ENCODE measurements at places on chromosomes 16 and 17.

GRCh38 chr17:28759256-28759865, 15.6 kb downstream of the TRAF4 start:
- no peak for DNase-seq

- peak; percentile 40 for DNase-seq
These were observed 769 bp downstream of the CD19 start for GRCh38 chr16:28932339-28933141.

- no peak for DNase-seq
These were observed 98.9 kb upstream of the CDC42EP4 start for GRCh38 chr17:73410586-73411312.

- no peak for DNase-seq
These were observed 14.8 kb downstream of the PSMD3 start for GRCh38 chr17:39995438-39995837.

GRCh38 chr16:69762814-69763598, 874 bp downstream of the WWP2 start:
- DNase-seq: peak; percentile 66

- peak; percentile 97 for DNase-seq
These were observed 143.0 kb upstream of the NOL11 start for GRCh38 chr17:67574658-67575293.

DNA sequence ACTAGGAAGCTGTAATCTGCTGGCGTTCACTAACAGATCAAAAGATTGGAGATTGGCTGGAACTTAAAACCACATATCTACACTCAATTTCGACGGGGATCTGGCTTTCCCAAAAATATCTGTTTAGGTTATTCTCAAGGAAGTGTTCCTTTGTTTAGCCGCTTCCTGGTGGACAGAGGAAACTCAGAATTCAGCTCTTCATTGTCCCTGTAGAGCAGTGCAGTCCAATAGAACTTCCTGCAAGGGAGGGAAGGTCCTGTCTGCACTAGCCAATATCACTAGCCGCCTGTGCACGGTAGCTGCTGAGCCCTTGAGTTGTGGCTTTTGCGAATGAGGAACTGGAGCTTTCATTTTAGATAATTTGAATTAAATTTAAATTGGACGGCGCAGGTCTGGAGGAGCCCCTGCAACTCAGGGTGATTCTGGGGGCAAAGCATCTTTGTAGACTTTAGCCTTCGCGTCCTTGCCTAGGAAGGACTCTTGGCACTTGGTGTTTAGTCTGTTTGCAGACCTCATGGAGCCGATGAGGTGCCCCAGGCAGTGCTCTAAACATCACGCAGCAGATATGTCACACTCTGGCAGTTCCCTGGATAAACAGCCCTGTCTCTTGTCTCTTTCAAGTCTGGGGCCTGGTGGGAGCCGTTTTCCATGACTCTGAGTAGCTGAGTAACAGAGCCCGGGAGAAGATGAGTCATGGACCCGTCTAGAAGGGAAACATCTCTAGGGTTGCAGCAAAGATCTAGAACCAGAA, 122.2 kb downstream of the CCDC182 start:
- peak; percentile 72 for DNase-seq

DNA sequence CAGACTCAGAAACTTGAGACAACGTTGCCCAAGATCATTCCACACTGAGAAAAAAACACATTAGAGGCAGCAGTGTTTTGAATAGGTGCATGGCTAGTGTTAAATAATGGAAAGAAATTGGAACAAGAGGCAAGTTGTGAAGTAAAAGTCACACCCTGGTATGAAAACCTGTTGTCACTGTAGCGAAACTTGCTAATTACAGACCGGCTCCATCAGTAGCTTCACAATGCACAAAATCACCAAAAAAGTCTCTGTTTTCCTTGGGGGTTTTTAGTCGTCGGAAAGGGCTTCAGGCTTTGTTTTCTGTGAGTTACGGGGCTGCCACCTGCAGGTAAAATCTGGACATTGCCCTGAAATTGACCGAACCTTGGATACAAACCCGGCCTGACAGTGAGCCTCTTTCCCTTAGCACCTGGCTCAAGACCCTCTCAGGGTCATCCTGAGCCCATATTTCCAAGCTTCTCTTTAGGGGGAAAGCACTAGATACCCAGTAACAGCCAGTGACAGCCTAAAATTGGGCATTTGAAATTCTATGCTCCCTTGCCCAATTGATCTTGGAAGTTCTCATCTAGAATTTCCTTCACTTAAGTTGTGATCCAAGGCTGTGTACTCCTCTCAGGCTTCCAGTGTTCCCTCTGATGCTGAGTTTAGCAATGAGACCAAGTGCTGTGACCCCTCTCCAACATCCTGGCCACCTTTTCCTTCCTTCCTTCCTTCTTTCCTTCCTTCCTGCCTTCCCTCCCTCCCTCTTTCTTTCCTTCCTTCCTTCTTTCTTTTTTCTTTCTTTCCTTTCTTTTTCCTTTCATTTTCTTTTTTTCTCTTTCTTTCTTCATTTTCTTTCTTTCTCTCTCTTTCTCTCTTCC, 7.2 kb upstream of the GRB2 start:
- peak; percentile 90 for DNase-seq

GRCh38 chr16:81671738-81672597, 107.1 kb upstream of the PLCG2 start:
- DNase-seq: no peak

DNA sequence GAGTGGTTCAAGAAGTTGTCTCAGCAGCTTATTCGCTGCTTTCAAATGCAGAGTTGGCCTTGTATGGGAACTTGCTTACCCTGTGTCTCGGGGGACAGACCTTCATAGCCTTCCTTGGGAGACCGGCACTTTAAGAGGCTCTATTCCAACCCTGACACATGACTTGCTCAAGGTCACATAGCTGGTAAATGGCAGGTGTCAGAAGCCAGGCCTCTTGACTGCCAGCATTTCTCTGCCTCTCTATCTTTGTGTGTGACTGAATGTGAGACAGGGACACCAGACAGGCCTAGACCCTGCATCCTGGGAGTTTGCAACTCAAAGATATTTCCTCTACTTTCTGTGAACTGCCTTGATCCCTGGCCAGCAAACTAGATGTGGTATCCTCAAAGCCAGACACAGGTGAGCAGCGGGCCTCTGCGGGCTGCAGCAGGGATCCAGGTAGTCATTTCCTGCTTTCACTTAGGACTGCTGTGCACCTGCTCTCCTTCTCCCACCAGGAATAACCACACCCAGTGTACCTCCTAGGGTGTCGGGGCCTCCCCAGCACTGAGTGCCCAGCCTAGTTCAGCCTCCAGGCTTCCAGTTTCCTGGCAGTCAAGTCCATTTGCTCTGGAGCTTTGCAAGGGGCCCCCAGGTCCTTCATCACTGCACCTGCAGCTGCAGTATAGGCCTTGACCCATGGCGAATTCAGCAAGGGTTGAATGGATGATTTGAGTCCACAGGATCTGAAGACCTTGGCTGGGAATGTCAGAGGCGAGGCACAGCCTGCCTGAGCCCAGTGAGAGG, 116.6 kb upstream of the TNRC6C start:
- DNase-seq: no peak

- DNase-seq: peak; percentile 34
These were observed 4.1 kb upstream of the TNFRSF13B start for GRCh38 chr17:16975744-16976625.

DNA sequence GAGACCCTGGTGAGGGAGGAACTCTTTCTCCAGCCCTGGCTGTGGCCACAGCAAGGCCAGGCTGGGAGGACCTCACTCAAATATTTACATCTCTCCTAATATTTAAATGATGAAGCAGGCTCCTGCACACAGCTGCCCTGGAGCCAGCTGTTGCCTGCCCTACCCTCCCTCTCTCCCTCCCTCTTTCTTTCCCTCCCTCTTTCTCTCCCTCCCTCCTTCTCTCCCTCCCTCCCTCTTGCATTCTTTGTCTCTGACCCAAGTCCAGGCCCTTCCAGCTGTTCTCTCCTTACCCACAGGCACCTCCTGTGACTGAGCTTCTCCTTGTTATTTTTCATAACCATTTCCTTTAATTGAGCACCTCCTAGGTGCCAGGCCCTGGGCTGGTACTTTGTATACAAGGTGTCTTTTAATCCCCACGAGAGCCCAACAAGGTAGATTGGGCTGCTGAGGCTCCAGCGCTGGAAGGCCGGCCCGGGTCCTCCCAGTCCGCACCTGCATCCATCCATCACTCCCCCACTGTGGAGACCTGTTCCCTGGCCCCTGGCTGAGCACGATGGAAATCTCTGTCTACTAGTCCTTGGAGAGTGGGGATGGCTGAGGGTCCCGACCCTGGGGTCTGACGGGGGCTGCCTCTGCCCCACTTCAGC, 242.3 kb downstream of the SEC14L1 start:
- peak; percentile 31 for DNase-seq

DNA sequence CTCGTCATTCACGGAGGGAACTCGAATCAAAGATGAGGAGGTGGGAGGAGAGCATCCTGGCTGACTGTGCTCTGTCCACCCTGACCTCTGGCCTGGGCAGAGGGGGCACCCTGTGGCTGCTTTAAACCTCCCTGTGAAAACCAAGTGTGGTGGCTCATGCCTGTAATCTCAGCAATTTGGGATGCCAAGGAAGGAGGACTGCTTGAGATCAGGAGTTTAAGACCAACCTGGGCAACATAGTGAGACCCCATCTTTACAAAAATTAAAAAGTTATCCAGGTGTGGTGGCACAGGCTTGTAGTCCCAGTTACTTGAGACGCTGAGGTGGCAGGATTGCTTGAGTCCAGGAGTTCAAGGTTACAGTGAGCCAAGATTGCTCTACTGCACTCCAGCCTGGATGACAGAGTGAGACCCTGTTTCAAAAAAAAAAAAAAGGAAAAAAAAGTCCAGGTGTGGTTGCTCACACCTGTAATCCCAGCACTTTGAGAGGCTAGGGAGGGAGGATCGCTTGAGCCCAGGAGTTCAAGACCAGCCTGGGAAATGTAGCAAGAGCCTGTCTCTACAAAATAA, 5.8 kb upstream of the CDK3 start:
- DNase-seq: no peak

- peak; percentile 56 for DNase-seq
These were observed 8.3 kb upstream of the RAB5C start for GRCh38 chr17:42163113-42163512.

DNA sequence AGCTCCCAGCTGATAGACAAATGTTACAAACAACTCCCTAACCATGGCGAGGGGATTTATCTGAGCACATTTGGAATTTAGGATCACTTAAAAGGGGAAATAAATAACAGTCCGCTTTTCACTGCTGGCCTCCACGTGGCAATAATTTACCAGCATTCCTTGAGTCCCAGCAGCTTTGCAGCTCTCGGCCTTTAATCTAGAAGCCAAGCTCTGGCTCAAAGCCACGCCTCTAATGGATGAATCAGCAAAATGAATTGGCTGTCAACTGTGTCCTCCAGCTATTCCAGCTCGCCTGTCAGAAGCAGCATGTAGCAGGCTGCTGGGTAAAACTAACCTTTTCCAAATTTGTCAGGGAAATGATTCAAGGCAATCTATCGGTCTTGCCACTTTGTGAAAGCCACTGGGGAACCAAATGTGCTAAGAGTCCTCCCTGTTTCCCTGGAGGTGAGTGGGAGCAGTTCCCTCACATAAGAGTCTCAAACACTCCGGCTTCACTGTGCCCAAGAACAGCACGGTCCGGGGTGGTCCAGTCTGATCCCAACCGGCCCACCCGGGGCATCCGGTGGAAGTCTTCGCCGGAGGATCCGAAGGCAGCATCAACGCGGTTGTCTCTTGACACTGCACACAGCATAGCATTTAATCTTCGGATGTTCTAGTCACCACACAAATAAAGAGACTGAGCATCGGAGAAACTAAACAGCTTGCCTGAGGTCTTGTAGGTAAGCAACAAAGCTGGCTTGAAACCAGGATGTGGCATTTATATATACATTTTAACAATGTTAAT, 143.3 kb downstream of the PARN start:
- DNase-seq: no peak

DNA sequence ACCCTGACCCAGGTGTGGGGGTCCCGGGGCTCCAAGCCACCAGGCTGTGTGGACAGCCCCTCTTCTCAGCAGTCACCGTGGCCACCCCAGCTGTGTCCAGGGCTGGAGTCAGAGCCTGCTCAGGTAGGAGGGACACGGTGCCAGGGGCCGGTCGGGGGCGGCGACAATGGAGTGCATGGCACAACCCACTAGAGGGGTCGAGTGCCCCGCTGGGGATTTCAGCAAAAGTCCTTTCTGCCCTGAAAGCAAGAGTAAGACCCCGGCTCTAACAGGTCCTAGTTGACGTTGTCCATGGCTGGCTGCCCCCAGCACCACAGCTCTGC, 11.3 kb downstream of the UTS2R start:
- DNase-seq: no peak

DNA sequence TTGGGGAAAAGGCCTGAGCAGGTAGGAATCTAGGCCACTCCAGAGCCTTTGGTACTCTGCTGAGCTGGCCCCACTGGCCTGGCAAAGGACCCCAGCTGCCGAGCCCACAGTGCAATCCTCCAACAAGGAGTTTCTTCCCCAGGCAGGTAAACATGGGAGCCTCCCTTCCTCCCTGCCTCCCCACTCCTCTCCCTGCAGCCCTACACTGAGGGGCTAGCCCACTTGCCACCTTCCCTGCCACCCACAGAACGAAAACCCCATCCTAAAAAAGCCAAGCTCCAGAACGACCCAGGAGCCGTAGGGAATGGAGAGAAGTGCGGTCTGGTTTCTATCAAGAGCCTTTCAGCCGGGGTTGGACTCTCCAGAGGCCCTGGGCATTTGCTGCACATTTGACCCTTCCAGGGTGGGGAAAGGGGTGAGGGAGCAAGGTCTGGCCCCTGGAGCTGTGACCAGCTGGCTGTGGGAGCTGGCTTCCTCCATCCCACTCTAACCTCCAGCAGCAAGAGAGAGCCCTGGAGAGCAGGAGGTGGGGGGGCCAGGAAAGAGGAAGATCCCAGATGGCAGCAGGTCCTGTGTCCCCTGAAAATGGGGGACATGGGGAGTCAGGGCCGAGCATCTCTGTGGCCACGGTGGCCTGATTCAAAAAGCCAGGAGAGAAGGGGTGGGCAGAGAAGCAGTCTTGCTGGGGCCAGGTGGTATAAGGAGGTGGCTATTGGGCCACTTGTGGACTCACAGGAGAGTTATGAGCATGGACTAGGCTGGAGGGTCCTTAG, 1.3 kb downstream of the HID1 start:
- no peak for DNase-seq

DNA sequence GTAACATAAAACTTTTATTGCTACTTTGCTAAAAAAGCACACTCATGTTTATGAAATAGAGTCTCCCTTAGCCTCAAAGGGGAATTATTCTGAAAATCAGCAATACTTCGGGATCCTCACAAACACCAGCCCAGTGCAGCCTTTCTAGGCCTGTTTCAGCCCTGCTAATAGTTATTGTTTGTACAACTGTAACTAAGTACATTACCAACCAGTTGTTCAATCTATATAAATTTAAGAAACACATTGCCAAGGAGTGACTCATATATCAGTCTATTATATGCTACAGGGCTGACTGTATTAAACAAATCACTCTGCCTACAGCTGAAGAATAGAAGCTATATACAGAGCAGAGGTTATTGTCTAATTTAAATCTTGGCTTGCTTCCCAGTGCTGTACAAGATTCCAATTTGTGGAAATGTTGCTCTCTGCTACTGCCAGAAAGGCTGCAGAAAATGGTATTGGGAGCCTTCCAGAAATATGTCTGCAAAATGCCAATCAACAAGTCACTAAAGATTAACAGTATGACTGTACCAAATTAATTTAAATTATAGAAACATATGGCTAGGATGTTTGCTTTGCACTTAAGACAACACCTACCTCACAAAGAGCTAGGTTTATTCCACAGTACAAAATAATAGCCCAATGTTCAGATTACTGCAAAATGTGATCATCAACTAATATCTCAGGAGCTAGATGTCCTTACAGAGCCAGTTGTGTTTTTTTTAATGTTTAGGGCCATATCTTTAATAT, 49.7 kb downstream of the TOX3 start:
- no peak for DNase-seq

GRCh38 chr16:3980253-3981111, 100.0 kb upstream of the CREBBP start:
- no peak for DNase-seq
